IMR-90 (cell line): ENCODE measurements at places on chromosomes 6 and 20. TPM values are rescaled to one million over a fixed set of nuclear protein-coding genes. Genes with fewer than 3 reads are reported as not detected.
A peak's percentile ranks its signal among the peaks of the same experiment; 100 is the strongest.

The SNX14 gene
- polyA plus RNA-seq: 38.4 and 39.9 TPM in 2 replicates

DNA sequence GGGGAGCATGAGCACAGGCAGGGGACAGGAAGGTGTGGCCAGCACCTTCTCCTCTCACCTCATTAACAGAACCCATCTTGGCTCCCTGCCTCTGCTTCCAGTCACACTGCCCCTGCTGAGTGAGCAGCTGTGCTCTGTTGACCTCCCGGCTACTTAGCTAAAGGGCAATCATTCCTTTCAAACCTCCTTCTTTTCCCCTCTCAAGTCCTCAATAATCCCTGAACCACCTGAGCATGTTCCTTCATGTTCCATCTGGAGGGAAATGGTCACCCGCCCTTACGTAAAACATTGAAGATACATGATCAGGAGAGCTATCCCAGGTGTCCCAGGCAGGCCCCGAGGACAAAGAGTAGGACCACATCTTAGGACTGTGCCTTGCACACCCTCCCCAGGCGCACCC lies 21.7 kb upstream of the MRPS10 start:
- peaks cover 33% of the 10 kb centered on the region for H3K36me3 ChIP-seq
- H3K27me3 ChIP-seq: no peaks in the 10 kb centered on the region
- H3K27ac ChIP-seq: peak overlapping the region; percentile 10; the same call in 1 of the 2 replicates
- no peak overlapping the region for H3K4me3 ChIP-seq

The PTGIS gene
- polyA plus RNA-seq: 2.4 and 2.6 TPM in 2 replicates

The MOG gene
- not detected in 2 replicates for polyA plus RNA-seq

The HLA-DOB gene
- polyA plus RNA-seq: 1.6 and 2.3 TPM in 2 replicates
